ENCODE measurements at places on chromosomes 3 and 15.

GRCh38 chr15:79829950-79830349 is 66.9 kb downstream of the MTHFS start:
- no peak for DNase-seq

- no peak for DNase-seq
Measured at GRCh38 chr3:128505771-128506170, 12.8 kb upstream of the GATA2 start.

GRCh38 chr15:59941612-59942011 is 62.5 kb upstream of the FOXB1 start:
- DNase-seq: no peak

DNA sequence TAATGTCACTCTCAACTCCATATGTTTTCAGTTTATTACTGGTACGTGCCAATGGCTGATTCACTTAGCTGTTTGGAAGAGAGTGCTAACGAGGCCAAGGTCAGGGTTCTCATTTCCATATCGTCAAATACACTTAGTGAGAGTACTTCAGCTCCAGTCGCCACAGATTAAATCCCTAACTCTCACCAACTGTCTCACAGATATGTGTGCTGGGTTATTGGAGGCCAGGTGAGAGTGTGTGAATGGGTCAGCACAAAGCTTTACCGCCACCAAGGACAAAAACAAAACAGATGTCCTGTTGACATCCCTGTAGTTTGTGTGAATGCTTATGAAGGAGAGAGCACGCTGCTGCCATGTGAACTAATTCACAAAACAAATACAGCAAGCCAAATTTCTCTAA is 133.5 kb upstream of the TBL1XR1 start:
- no peak for DNase-seq

DNA sequence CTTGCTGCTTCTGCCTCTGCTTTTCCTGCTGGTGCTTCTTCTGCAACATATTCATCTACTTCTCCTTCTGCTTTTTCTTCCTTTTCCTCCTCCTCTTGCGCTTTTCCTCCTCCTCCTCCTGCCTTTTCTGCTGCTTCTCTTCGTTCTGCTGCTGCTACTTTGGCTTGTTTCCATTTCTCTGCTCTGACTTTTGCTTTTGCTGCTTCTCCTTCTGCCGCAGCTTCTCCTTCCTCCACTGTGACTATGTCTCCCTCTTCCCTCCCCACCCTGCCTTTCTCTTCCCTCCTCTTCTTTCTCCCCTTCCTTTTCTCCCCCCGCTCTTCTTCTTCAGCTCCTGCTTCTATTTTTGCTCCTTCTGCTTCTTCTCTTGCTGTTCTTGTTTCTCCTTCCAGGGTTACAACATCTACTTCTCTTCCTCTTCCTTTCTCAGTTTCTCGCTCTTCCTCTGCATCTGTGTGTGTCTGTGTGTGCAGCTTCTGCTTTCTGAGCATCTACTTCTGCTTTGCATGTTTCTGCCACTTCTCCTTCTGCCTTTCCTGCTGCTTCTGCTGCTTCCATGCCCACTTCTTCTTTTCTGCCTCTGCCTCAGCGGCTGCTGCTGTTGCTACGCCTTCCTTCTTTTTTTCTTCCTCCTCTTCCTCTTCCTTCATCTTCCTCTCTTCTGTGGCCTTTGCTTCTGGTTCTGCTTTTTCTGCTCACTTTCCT is 51.4 kb downstream of the FAM43A start:
- no peak for DNase-seq

- no peak for DNase-seq
Measured at GRCh38 chr3:151124476-151124875, 39.0 kb downstream of the MED12L start.

GRCh38 chr3:32794487-32795308 is 23.1 kb upstream of the TRIM71 start:
- DNase-seq: no peak

- DNase-seq: no peak
Measured at GRCh38 chr3:196640297-196641018, 964 bp downstream of the NRROS start.

DNA sequence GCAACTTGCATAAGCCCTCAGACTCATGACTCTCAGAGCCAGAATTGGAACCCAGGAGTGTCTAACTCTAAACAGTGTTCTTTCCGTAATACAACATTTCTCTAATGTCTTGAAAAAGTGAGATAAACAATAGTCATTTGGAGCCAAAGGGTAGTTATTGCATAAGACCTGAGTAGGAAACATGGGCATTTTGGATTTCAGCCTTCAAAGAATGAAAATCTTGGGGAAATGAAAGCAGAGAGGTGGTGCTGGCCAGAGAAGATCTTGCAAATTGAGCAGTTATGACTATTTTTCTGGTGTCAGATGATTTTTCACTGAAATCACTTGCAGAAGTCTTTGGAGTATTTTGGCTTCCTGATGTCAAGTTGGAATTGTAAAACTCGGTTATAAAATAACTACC is 379.4 kb downstream of the DIPK2A start:
- no peak for DNase-seq

- DNase-seq: no peak
Measured at GRCh38 chr3:113088616-113089015, 97.8 kb downstream of the GTPBP8 start.

DNA sequence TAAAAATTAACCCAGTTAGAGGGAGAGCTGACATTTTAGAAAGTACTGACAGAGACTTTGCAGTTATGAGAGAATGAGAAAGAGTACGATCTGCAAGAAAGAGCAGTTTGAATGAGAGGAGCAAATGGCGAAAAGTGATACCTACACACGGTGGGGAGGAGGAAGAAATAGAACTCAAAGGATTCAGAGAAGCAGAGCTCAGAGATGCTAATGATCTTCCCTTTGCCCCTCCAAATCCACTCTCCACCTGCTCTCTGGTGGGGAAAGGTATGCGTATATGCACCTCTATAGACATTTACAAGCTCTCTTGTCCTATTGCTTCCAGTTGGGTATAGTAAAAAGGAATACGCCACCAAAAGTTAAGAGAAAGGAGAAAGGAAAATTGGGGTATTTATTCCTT is 123.3 kb upstream of the TTC14 start:
- no peak for DNase-seq

DNA sequence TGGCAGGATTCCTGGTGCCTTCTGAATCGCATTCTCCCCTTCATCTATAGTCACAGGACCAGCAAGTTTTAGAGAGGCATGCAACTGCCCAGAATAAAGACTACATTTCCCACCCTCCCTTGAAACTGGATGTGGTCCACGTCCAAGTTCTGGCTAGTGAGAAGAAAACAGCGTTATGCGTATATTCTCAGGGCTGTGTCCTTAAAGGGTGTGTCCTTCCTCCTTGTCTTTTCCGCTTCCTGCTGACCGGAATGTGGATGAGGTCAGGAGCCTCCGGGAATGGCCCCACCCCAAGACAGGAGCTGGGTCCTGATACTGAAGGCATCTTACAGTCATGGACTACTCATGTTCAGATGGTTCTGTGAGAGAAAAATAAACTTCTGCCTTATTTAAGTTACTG is 20.2 kb downstream of the CHST2 start:
- no peak for DNase-seq

DNA sequence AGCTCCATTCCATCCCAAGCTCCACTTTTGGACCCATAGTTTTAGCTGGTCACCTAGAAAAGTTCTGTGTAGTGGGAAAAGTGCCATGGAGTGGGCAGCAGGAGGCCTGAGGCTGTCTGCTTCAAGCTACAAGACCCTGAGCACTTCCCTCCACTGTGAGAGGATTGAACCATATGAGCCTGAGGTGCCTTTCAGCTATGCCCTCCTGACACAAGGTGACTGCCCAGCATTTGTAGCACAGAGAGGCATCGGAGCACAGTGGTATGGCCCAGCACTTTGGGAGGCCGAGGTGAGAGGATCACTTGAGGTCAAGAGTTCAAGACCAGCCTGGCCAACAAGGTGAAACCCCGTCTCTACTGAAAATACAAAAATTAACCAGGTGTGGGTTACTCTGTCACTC is 3.9 kb upstream of the KBTBD13 start:
- DNase-seq: no peak

DNA sequence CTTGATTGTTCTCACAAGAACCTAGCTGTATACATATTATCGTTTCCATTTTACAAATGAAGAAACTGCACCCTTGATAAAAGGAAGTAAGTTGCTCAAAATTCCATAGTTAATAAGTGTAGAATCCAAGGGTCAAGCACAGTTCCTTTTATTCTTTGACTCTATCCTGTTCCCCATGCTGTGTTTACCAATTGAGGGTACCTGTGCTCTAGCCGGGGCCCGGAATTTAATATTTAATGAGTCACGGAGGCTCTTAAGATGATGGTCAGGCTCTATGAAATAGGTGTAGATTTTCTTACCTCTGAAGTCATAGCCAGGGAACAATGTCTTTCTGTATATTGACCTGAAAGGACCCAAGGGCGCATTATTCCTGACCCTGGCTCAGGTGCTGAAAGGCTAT is 65.2 kb downstream of the LPP start:
- no peak for DNase-seq

GRCh38 chr15:89443581-89443980 is 52.8 kb downstream of the RHCG start:
- DNase-seq: no peak

DNA sequence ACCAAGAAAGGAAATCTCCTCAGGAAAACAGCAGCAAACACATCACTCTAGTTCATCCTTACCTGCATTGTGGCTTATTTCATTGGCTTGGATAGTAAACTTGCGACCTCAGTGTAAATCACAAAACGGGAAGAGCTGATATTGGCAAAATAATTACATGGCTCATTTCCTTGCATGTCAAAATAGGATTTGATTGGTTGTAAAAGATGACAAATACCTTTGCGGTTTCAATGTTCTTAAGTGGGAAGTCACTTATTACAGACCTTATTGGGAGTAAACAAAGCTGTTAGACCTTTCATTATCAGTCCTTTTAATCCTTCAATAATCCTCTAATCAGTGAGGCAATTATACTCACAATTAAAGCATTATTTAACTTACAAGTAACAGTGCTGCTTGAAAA is 590.6 kb downstream of the MAGI1 start:
- DNase-seq: no peak
